ENCODE measurements at places on chromosomes 7 and 10.

DNA sequence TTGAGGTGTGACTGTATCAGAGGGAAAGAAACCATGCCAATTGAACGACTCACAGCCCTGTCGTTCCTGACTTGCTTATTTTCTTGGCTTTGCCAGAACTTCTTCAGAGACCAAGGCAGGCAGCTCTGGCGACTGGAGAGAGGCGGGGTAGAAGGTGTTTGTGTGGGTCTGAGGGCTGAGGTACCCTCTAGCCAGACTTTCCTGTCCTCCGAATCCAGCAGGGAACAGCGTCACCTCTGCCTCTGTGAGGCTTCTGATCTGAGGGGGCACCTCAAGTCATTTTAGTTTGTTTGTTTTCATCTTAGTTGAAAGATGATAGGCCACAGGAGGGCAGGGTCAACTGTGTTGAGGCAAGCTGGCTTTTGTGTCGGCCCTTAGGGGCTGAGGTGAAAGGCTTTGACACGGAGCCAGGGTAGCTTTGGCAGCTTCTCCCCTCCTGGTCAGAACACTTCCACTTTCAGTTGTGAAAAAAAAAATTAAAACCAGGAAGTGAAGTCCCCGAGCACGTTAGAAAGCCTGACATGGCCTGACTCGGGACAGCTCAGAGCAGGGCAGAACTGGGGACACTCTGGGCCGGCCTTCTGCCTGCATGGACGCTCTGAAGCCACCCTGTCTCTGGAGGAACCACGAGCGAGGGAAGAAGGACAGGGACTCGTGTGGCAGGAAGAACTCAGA lies 1.9 kb downstream of the ACSL5 start:
- DNase-seq = no peak

DNA sequence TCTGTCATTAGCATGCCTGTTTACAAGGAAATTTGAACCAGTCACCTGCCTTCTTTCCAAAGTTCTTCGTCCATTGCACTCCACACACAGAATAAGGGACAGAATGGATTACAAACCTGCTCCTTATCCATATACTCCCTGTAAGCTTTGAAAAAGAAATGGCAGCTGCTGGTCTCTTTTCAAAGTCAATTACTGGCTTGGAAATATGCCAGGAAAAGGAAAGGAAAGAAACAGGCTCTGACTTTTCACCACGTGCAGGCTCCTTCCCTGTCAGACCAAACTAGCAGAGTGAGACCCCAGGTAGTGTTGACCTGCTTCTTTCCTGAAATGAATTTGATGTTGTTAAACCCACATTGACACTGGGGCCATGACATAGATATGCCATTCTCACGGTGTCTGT lies 84.5 kb downstream of the LHFPL3 start:
- no peak for DNase-seq

DNA sequence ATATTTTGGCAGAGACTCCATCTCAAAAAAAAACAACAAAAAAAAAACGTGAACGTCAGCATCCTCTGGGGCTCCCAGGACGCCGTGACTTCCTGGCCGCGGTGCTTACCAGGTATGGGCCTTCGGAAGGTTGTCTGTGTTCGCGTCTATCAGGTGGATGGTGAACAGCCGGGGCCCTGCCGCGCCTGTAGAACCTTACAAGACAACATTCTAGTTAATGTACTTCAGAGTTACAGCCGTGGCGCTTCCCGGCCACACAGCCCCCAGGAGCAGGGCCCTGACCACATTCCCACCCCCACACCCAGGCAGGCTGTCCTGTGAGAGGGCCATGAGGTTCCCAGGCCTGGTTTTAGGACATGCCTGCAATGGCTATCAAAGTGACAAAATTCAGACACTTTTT lies 111.0 kb downstream of the SMURF1 start:
- DNase-seq = no peak

GRCh38 chr7:95454438-95455045 lies 19.7 kb upstream of the PON2 start:
- no peak for DNase-seq

DNA sequence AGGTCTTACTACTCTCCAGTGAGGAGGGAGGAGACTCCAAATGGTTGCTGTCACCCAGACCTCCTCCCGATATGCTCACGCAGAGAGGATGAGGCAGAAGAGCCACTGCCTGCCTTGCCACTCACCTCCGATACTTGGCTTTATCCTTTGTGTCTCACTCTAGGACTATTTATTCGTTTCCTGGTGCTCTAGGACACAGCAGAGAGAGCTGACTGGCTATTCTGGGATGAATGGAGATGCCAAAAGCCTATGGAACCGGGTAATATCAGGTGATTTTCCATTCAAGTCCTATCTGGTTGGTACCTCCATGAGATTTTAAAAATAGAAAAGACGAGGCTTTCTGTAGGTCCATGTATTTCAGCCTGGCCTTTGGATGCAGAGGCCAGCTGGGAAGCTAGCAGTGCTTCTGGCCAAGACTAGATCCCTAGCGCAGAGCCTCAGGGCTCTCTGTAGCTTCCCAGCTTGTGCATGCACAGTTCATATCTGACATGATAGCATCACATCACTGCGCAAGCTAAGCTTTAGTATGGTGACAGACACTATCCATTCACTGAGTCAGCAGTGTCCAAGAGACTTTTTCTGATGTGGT lies 239.0 kb upstream of the ANKRD30A start:
- DNase-seq = no peak

DNA sequence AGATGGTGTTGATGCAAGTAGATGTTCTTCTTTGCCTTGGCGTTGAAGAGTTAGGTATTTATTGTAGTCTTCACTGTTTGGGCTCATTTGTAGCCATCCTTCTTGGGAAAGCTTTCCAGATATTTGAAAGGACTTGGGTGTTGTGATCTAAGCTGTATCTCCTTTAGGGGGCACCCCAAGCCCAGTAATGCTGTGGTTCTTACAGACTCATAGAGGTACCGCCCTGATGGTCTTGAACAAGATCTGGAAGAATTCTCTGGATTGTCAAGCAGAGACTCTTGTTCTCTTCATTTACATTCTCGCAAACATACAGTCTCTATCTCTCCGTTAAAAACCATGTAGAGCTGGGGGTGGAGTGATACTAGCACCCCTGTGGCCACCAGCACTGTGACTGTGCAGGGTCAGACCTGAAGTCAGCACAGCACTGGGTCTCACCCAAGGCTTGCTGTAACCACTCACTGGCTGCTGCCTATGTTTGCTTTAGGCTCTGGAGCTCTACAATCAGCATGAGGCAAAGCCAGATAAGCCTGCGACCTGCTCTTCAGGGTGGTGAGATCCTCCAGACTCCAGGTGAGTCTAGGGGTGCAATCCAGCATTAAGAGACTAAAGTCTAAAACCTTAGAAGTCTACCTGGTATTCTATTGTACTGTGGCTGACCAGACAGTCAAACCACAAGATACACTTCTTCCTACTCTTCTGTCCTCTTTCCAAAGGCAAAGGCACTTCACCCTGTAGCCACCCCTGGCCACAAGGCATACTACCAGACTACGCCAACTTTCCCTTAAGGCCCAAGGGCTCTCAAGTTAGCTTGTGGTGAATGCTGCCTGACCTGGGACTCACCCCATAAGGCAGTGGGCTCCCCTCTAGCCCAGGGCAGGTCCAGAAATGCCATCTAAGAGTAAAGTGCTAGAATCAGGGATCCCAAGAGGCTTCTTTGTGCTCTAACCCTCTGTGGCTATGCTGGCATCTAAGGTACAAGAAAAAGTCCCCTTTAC lies 209.7 kb upstream of the TMEM196 start:
- no peak for DNase-seq

DNA sequence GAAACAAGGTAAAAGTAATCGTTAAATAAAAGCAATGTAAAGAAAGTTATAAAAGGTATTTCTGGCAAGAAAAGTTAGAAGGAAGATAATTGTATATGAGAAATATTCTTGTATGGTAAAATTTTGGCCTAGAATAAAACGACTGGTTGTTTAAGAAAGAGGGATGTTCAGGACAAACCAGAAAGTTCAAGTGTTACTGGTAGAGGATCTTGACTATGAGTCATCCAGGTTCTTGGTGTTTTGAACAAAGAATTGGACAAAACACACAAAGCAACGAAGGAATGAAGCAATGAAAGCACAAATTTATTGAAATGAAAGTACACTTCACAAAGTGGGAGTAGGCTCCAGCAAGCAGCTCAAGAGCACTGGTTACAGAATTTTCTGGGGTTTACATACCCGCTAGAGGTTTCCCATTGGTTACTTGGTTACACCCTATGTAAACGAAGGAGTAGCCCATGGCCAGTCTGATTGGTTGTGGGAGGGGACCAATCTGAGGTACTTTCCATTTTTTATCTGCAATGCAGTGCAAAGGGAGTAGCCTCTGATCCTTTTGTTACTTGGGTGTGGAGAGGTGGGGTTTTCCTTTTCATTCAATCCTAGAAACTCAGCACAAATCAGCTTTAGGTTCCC lies 22.4 kb upstream of the GARS1 start:
- DNase-seq = no peak

All from stimulated activated CD8-positive, alpha-beta memory T cell treated with anti-CD3 and anti-CD28 coated beads, Interleukin-15, amount 100 ng/mL, for 24 hours (primary cell).